ENCODE measurements at places on chromosomes 5 and 9.

DNA sequence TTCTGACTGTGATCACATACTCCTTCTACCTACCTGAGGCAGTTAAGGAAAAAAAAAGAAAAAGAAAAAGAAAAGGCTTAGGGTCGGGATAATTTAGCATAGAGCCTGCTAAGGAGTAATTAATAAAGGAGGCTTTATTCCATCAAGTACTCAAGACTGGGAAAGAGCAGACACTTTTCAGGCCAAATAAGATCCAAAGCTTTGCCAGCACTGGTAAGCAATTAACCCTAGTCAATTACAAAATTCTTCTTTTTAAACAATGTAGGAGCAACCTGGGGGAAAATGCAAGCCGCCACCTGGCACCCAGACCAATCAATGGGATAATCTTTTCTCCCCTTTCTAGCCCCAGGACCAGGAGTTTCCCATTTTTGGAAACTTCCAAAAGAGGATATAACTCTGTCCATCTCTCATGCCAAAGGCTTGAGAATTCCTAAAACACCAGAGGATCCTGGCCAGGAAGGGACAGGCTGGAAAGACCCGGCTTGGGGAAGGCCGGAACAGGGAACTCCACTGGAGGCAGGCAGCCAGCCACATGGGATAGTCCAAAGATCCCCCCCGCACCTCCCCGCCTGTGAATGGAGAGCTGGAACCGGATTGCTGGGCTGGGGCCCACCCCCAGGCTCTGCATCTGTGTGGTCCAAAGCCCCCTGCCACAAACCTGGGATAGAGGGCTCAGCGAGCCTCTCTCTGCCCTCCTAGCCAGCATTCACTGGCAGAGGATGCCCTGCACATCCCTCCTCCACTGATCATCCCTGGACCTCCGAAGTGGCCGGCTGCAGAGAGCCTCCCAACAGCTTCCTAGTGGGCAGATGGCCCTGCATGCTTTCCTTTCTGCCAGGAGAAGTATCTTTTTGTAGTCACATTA is 117.8 kb downstream of the ZNF354C start:
- no peak for DNase-seq

DNA sequence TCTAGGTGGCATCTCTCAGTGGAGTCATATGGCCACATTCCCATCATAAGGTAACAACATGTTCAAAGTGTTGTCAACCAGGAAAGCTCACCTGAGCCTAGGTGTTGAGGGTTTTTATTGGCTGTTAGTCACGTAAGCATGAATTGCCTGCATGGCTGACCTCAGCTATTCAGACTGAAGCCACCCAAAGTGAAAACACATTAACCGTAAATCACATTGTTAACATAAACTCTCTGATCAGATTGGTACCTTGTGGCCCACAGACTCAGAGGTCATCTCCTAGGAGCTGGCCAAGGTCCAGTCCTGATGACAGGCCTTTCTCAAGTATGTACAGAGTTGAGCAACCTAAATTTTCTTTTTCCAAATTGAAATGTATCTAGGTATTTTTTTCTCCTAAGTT is 26.7 kb downstream of the SRFBP1 start:
- DNase-seq, result no peak

DNA sequence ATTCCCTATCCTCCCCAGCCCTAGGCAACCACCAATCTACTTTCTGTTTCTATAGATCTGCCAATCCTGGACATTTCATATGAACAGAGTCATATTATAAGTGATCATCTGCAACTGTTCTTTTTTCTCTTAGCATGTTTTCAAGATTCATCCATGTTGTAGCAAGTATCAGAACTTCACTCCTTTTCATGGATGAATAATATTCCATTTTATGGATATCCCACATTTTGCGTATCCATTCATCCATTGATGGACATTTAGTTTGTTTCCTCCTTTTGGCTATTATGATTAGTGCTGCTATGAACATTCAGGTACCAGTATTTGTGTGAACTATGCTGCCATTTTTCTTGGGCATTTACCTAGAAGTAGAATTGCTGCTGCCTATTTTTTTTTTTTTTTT is 51.3 kb upstream of the HAND1 start:
- DNase-seq, result no peak

- no peak for DNase-seq
Measured at GRCh38 chr9:116209414-116210116, 56.0 kb downstream of the PAPPA start.

- no peak for DNase-seq
Measured at GRCh38 chr9:78574354-78575045, 277.6 kb downstream of the PSAT1 start.

DNA sequence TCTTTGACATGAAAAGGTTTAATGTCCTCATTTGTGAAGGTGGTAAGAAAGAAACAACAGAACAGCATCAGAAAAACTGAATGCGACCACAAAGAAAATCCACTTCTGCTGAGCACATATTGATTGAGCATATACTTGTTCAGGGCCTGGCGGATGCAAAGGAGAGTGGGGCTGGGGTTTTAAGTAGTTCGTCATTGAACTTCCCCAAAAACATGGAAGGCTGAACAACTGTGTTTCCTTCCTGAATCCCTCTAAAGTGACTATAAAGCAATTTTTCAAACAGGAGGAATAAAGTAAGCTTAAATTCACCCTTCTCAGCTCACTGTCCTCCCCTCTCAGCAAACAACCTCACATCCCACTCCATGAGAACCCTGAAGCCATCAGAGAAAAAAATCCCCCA is 262.9 kb downstream of the AGTPBP1 start:
- DNase-seq, result no peak

DNA sequence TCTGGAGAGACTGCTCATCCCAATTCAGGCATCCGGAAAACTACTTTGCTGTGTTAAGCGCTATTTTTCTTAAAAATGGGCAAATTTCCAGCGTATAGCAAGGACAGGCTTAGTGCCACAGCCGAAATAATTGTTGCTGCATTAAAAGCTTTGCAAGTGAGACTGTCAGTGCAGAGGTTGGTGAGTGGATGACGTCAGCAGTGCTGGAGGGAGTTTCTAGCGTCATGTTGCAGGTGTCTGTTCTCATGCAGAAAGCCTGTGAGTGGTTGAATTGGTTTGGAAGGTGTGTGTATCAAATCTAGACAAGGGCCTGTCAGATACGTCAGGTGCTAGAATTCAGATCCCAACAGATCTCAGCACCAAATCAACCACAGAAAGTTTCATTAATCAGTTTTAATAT is 204.4 kb downstream of the TRIO start:
- no peak for DNase-seq

DNA sequence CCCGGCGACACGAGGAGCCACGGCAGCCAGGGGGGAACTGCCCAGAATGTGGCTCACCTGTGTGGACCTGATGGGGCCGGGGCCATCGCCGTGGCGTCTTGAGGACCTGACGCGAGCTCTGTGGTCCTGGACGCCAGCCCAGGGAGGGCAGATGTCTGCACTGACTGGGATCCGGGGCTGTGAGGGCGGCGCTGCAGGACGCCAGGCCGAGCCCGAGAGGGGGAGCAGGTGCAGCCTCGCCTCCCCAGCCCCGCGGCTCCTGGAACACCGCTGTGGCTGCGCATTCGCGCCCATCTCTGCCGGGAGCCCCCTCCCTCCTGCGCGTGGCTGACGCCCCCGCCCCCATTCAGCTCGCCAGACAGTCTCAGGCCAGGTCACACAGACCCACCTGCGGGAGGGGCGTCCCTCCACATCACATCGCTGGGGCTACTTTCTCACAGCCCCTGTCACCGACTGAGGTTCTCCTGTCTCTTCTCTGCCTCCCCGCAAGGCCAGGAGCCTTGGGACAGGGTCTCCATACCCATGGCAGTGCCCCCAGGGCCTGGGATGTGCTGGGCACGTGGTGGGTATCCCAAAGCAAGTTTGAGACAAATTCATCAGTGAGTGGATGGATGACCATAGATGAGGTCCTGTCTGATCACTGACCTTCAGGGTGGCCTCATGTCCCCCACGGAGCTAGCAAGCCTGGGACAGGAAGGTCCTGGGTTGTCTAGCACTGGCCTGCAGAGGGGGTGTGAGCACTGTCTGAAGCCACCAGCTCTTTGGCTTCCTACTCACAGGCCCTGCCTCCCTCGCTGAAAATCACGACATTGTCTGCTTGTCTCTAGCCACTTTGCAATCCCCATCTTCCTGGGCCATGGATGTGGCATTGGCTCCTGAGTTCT is 47.3 kb downstream of the RASGEF1C start:
- DNase-seq, result no peak
